ENCODE measurements at places on chromosomes 2 and 18.

- no peak for DNase-seq
Measured at GRCh38 chr2:217338306-217338916, 478.5 kb upstream of the TNP1 start.

- DNase-seq: no peak
Measured at GRCh38 chr2:238942726-238943300, 94.9 kb downstream of the TWIST2 start.

GRCh38 chr2:17084877-17085276, 419.2 kb upstream of the CYRIA start:
- no peak for DNase-seq

DNA sequence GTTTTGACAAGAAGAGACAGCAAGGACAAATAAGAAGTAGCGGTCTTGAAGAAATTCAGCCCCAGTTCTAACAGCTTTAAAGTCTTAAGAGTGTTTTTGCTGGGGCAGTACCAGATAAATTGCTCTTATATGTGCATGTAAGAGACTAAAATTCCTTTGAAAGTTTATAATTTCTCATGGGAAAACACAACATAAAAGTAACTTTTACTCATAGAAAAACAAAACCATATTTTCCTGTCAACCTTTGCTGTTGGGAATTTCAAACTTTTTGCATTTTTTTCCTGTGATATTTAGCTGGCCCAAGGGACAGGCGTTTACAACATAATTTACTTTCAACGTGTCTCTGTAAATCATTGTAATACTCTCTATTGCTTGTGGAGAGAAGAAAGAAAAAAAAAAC, 767.8 kb upstream of the ZEB2 start:
- no peak for DNase-seq

DNA sequence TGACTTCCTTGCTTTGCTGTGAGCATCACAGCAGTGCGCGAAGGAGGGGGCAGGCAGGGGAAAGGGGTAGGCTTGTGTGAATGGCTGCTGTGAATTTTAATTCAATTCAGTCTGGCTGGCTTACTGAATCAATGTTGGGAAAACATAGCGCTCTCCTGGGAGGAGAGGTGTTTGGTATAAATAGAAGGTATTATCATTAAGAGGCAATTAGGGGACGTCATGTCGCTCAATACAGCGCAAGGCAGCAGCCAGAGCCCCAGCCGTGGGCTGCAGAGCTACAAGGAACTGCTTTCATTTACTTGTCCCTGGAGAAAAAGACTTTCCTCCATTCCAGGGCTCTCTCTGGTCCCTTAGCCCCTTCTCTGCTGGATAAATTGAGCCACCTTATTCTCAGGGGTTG, 181.4 kb upstream of the MSH6 start:
- no peak for DNase-seq

DNA sequence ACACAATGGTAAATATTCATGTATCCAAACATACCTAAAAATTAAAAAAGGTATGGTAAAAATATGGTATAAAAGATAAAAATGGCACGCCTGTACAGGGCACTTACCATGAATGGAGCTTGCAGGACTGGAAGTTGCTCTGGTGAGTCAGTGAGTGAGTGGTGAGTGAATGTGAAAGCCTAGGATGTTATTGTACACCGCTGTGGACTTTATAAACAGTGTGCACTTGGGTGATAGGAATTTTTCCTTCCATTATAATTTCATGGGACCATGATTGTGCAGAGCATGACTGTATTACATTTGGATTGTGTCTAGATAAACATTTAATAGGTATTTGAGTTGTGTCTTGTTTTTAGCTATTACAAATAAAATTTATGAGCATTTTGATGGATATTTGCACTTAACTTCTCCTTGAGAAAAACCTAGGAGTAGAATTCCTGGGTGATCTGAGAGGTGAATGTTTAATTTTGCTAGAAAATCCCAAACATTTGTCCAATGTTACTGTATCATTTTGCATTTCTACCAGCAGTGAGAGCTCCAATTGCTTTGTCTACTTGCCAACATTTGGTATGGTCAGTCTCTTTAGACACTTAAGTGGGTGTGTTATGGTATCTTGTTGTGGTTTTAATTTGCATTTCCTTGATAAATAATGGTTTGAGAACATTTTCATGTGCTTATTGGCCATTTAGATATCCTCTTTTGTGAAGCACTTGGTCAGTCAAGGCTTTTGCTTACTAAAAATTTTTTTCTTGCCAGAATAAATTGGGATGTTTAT, 81.7 kb downstream of the BCL2L11 start:
- no peak for DNase-seq

DNA sequence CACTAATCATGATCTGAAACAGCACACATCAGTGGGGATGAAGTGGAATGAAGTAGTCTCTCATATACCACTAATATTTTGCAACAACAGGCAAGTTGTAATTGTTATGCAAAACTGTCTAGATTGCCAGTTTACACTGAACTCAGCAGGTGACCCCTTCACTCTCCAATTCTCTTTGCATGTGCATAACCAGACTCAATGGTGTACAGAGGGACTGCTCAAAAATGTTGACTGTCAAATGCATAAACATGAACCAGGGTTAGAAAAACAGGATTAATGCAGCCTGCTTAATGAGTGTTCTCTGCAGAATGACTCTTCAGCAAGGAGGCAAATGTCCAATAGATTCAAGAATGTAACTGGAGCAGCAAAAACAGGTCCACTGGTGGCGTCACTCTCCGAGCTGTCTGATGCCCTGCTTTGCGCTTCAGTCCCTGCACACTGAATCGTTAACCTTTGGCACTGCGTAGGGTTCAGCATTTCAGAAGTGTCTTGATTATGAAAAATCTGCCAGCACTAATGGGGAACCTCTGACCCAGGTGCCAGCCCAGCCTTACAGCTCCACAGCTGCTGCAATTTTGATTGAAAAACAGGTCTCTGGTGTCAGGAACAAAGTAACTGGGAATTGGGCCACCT, 209.3 kb downstream of the TDRD15 start:
- no peak for DNase-seq

DNA sequence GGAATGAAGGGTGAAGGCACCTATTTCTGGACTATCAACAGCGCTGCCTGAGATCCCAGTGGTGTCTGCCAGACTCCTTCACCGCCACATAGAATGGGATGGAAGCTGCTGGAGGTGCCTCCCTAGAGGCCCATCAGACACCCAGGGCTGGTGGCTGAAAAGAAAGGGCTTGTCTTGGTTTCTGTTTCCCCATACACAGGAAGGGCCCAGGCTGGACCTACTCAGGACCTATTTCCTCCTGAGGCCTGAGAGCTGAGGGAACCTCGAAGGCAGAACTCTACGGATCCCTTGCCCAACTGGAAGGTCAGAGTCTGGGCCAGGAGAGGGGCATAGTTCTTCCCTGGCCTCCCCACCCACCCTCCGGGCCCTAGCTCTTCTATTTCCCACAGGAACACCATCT, 2.9 kb upstream of the CLEC4F start:
- no peak for DNase-seq

DNA sequence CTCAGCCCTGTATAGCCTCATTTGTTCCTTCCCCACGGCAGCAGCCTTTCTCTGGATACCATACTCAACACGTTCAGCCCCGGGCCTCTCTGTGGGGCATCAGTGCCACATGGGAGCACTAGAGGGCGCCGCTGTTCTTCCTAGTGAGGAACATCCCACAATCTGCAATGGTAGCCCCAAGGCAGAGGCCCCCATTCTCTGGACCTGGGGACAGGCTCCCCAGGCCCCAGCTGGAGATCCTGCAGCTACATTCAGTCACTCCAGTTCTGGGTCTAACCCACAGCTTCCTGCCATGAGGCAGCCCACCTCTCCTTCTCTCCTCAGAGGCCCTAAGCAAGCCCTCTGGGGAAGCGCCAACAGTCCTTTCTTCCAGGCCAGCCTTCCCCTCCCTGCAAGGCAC, 14.2 kb upstream of the SFXN5 start:
- DNase-seq: peak; percentile 82

DNA sequence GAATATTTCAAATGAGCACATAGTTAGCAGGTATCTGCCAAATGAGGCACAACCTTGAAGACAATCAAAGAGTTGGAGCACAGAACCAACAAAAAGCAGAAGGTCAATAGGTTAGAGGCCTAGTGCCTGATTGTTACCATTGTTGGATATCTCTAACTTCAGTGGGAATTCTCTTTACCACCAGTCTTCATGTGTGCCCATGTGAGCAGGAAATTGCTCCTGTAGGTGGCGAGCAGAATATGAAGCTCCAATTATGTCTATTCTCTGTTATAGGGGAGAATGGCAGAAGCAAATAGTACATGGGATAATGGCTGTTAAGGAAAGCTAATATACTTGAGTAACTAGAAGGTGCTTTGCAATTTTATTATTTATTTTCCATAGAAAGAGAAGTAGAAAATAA, 14.9 kb upstream of the ZNF385B start:
- no peak for DNase-seq

DNA sequence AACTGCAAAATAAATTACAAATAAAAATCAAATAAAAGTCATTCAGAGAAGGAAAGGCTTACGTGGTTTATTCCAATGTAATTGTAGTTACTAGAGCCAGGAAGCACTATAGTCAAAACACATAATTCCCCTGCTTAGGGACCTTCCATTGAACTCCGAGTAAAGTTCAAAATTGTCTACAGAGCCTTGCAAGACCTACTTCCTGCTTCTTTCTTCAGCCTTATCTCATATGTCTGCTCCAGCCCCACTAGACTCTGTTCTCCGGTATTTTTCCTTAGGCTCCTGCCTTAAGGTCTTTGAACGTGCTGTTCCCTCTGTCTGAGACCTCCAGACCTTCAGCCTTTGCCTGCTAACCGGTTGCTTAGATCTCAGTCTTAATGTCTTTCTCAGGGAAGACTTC, 104.3 kb downstream of the ARL6IP6 start:
- no peak for DNase-seq

GRCh38 chr18:56380685-56381084, 257.7 kb downstream of the TXNL1 start:
- DNase-seq: no peak

DNA sequence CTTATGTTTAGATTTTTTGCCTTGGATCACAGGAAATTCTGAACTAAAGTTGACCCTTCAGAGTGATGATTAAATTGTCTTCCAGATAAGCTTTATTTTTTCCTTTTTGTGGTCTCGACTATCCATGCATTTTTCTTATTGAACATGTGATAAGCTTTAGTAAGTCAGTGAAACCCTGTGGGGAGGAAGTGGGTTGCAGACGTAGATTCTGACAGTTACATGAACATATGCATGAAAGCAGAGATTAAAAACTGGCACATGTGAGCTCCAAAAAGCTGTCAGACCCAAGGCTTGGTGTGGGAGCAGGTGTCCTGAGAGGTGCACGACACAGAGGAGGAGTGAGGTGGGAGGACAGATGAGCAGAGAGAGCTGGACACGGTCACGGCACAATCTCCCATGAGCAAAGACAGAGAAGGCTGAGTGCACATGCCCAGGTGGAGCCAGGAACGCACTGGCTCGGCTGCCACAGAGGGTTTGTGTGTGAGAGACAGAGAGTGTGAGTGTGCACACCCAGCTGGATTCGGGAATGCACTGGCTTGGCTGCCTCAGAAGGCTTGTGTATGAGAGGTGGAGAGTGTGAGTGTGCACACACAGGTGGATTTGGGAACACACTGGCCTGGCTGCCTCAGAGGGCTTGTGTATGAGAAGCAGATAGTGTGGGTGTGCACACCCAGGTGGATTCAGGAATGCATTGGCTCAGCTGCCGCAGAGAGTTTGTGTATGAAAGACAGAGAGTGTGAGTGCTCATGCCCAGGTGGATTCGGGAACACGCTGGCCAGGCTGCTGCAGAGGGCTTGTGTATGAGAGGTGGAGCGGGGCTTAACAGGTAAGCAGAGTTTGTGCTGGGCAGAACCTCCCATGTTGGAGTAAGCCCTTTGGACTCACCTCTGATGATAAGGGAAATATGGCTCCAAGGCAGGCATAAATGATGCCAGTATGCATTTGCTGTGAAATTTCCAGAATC, 849.1 kb upstream of the SALL3 start:
- no peak for DNase-seq

DNA sequence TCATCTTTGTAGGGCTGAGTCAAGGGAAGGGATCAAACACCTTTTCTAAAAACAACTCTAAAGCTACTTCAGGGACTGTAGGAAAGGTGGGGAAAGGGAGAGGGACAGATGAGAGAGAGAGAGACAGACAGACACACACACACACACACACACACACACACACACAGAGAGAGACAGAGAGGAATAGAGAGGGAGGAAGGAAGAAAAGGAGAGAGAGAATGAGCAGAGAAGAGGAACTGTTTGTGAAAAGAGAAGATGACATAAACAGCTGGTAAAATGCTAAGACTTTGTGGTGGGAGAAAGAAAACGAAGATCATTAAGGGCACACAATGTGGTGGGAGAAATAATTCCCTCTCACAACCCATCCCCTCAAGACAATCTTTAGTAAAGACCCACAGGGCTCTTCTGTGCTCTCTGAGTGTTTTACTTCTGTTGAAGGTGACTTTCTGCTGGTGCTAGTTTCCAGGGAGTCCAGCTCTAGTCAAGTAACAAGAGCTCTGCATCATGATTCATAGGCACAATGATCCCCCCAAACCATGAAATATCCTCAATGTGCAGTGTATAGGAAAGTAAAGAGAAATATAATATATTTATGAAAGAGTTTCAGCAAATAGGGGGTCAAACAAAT, 77.2 kb upstream of the STK17B start:
- DNase-seq: no peak

DNA sequence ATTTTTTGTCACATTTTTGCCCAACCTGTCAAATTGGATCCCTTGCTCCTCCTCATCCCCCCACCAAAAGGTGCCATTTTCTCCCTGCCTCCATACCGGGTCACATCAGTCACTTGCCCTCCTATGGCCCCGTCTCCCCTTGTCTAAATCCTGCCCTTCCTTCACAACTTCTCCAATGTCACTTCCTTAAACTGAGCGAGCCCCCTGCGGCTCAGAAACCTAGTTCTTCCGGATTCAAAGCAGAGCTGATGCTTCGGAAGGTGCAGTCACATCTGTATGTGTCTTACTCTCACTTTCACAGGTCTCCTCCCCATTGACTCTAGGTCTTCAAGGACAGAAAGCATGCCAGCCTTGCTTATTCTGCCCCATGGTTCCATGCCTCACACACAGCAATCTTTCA, 22.1 kb downstream of the TNP1 start:
- no peak for DNase-seq

- no peak for DNase-seq
Measured at GRCh38 chr2:94966689-94967088, 58.8 kb upstream of the MAL start.

DNA sequence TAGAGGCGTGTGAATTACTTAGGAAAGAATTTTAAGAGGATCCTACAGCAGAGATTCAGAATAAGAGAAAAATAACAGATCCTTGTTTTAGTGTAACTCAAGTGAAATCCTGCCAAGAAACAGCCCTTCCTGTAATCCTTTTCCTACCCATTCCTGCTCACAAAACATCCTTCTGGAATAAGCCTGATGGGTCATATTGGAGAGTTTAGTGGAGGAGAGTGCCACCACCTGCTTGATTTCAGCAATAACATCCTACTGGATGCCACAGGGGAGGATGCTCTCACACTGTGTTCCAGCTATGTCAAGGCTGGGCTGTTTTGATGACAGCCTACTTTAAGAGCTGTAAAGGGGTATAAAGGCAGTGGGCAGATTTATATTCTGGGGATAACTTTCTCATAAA, 54.8 kb upstream of the CCDC178 start:
- DNase-seq: no peak

GRCh38 chr2:25362434-25363145, 20.9 kb upstream of the DNMT3A start:
- DNase-seq: peak; percentile 46
